Metanephros (tissue), 2 donors: ENCODE measurements at places on chromosomes 6 and 20. TPM values are rescaled to one million over a fixed set of nuclear protein-coding genes. Genes with fewer than 3 reads are reported as not detected.

The SLC17A2 gene
- 0.58 TPM for total RNA-seq

The MAK gene
- 0.53 TPM for total RNA-seq

The ABT1 gene
- 17.0 TPM for total RNA-seq

The BAK1 gene
- 18.8 TPM for total RNA-seq

The PDYN gene
- total RNA-seq: 0.12 TPM

The ARMC2 gene
- 4.4 TPM for total RNA-seq
